ENCODE measurements at places on chromosomes 12 and 14. TPM values are rescaled to one million over a fixed set of nuclear protein-coding genes. Genes with fewer than 3 reads are reported as not detected.

The SIX6 gene
- not detected for total RNA-seq

The ANKS1B gene
- not detected for total RNA-seq

The ABCC9 gene
- 6.1 TPM for total RNA-seq

The GPR84 gene
- not detected for total RNA-seq

The ADAMTS20 gene
- not detected for total RNA-seq

The MYBPC1 gene
- not detected for total RNA-seq

The DEPDC4 gene
- not detected for total RNA-seq

The OTOGL gene
- not detected for total RNA-seq

The NAA30 gene
- 12.6 TPM for total RNA-seq

The FBXO33 gene
- 8.4 TPM for total RNA-seq

The HOXC6 gene
- 2.5 TPM for total RNA-seq

The FCF1 gene
- total RNA-seq: 21.0 TPM

The CABP1 gene
- total RNA-seq: not detected

The OVCH1 gene
- total RNA-seq: not detected

The KCNA1 gene
- total RNA-seq: not detected

The CRIP1 gene
- 0.53 TPM for total RNA-seq

The MAP3K9 gene
- 2.9 TPM for total RNA-seq

The FAM186B gene
- total RNA-seq: not detected

The KLHDC1 gene
- total RNA-seq: 3.4 TPM

The L3HYPDH gene
- total RNA-seq: 21.8 TPM

The KRT72 gene
- not detected for total RNA-seq

The TESPA1 gene
- total RNA-seq: not detected

The LRP1-AS gene
- not detected for total RNA-seq

The TSHR gene
- total RNA-seq: not detected

The PHLDA1 gene
- 41.8 TPM for total RNA-seq

The DPPA3 gene
- total RNA-seq: not detected

The CLEC6A gene
- not detected for total RNA-seq

The PSMA6 gene
- 324 TPM for total RNA-seq

The C12orf42 gene
- not detected for total RNA-seq

The RDH16 gene
- not detected for total RNA-seq

The RD3L gene
- total RNA-seq: not detected

The GARIN6 gene
- not detected for total RNA-seq

The DDHD1 gene
- 4.9 TPM for total RNA-seq

The TNFRSF1A gene
- total RNA-seq: 580 TPM

The RGS6 gene
- total RNA-seq: not detected

The TSPAN8 gene
- total RNA-seq: not detected

The INHBC gene
- not detected for total RNA-seq

The CCDC197 gene
- total RNA-seq: not detected

The MTERF2 gene
- 29.1 TPM for total RNA-seq

The FAM90A1 gene
- under 0.01 TPM for total RNA-seq

The KLRC4 gene
- not detected for total RNA-seq

The IGF1 gene
- total RNA-seq: not detected

The ACRBP gene
- 0.18 TPM for total RNA-seq

The VPS37B gene
- 23.0 TPM for total RNA-seq

The FAM222A gene
- total RNA-seq: 0.71 TPM

The TNFAIP2 gene
- 45.6 TPM for total RNA-seq

The NGB gene
- total RNA-seq: not detected

The CFAP251 gene
- total RNA-seq: 2.0 TPM

The EPYC gene
- total RNA-seq: not detected

The C12orf56 gene
- total RNA-seq: 5.8 TPM

The MYO1H gene
- not detected for total RNA-seq

The ZBTB42 gene
- 2.3 TPM for total RNA-seq
